ENCODE measurements at places on chromosomes 6 and 20. TPM values are rescaled to one million over a fixed set of nuclear protein-coding genes. Genes with fewer than 3 reads are reported as not detected.

SNPH gene
- total RNA-seq = 11.6 TPM

CAGE1 gene
- not detected for total RNA-seq

CLDN20 gene
- total RNA-seq = not detected

SF3B5 gene
- total RNA-seq = 38.5 TPM

CENPW gene
- 2.7 TPM for total RNA-seq

Measured in smooth muscle cell of the umbilical artery (primary cell).